ENCODE measurements at places on chromosomes 7 and 10.

DNA sequence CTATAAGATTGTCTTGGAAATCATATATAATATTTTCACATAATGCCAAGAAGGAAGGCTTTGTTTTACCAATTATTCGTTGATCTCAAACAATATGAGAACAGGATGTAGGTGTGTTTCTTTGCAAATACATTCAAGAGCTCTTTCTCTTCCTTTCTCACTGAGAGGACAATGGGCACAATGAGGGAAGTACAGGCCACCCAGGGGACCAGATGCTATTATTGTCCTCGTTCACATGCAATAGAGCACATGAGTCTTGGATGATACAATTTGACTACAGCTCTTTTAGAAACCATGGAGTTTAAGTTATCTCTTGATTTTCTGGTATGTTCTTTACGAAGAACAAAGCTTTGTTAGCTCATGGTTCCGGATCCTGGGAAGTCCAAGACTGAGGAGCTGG is 323.7 kb upstream of the KLF6 start:
- no peak for DNase-seq

- DNase-seq, result no peak
These were observed 667.6 kb upstream of the FOXK1 start for GRCh38 chr7:4014346-4015050.

GRCh38 chr7:28389504-28390395 is 22.6 kb upstream of the CREB5 start:
- no peak for DNase-seq

DNA sequence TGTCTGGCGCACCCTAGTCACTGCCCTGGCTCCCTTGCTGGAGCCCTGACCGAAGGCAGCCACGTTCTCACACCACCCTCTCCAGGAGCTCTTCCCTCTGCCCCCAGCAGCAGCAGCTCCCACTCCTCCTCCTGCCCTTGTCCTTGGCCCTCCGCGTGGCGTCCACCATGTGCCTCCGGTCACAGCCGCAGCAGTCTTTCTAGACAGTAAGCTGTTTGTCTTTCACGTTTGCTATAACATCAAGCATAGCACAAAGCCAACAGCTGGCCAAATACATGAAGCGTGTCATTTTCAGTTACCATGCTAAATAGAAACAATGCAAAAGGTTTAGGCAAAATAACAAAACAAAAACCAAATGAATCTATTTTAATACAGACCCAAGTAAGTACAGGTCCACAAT is 3.3 kb downstream of the PITRM1 start:
- DNase-seq, result no peak

- peak; percentile 42 for DNase-seq
These were observed 17.5 kb downstream of the ACTA2 start for GRCh38 chr10:88934900-88935672.

- no peak for DNase-seq
These were observed 16.5 kb downstream of the TFPI2 start for GRCh38 chr7:93873998-93874574.

DNA sequence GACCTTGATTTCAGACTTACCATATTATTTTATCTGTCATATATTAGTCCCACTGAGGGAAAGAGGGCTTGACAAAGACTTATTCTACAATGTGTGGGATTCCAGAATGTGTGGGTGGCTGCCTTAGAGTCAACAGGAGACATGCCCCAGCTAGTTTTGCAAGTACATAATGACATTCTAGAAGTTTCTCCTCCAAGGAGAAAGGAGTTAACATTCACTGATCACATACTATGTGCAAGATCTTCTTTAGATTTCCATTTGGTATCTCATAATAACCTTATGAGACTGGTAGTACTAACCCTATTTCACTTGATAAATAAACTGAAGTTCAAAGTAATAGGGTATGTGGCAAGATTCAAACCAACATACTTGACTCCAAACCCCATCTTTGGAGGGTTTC is 25.2 kb downstream of the IRF5 start:
- no peak for DNase-seq

GRCh38 chr10:132953428-132953827 is 11.1 kb upstream of the CFAP46 start:
- DNase-seq, result no peak

DNA sequence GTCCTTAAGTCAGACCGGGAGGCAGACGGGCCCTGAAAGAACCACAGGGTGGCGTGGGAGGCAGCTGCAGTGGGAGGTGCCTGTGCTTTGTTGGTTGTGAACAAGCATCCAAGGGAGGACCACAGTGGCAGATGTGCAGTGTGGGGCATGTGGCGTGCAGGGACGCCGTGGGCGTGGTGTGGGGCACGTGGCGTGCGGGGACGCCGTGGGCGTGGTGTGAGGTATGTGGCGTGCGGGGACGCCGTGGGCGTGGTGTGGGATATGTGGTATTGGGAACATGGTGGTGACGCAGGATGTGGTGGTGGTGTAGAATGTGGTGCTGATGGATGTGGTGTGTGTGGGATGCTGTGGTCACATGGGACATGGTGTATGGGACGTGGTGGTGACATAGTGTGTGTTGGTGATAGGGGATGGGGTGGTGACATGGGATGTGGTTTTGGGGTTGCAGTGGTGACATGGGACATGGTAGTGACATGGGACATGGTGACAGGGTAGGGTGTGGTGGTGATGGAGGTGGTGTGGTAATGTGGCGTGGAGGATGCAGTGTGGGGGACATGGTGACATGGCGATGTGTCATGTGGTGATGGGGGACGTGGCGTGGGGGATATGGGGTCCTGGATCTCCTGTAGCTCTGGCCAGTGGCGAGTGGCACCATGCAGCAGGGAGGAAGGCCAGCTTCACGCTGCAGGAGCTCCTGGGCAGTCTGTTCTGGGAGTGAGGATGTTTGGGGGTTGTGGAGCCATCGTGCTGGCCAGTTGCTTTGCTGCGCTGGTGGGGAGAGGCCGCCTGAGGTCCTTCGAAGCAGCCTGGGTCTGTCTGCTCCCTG is 78.8 kb downstream of the INPP5A start:
- DNase-seq, result no peak

Measured in NCI-H187 (cell line).